KG1 (cell line): ENCODE measurements at places on chromosomes 6 and 20.
A peak's percentile ranks its signal among the peaks of the same experiment; 100 is the strongest.

DNA sequence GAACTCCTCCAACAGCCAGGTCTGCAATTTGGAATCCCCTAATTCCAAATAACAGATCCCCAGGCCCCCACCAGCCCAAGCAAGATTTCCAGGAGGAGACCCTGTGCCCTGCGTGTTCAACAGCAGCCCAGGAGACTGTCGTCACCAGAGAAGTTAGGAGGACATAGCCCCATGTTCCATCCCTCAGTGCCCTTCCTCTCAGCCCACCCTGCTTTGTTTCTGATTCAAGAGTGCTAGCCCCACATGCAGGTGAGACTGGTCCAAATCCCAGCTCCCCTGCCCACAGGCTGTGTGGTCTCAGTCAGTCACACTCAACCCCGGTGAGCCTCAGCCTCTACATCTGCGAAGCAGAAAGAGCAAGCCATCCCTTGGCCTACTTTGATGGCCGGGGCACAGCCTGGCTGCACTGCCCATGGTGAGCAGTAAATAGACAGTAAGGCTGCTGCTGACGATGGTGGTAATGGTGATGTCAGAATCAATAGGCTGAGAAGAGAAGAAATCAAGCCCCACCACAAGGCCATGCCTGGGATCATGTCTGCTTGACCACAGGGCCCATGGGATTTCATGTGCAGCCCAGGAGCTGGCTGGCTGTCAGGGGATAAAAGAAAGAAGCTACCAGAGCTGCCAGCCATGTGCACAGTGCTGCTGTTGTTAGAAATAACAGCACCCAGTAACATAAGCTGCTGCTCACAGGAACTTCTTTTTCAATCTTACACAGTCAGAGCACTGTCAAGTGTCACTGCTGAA, 51.5 kb upstream of the NXT1 start:
- DNase-seq, result no peak

DNA sequence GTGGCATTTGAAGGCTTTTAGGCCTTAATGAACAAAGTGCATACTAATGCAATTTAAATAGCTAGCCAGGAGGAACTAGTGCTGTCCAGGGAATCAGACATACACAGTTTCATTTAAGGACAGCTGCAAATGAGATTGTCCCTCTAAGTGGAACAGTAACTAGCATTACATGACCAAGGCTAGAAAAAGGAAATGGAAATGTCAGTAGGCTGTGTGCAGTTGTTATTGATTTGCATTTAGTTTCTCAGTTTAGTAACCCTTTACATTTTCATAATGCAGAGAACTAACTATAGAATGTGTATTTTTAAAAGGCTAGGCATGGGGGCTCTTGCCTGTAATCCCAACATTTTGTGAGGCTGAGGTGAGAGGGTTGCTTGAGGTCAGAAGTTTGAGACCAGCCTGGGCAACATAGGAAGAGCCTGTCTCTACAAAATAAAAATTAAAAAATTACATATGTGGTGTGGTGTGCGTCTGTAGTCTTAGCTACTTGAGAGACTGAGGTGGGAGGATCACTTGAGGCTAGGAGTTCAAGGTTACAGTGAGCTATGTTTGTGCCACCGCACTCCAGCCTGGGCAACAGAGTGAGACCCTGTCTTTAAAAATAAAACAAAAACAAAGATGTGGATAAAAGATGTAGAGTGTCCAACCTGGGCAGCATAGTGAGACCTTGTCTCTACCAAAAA, 468.0 kb downstream of the UTRN start:
- no peak for DNase-seq

DNA sequence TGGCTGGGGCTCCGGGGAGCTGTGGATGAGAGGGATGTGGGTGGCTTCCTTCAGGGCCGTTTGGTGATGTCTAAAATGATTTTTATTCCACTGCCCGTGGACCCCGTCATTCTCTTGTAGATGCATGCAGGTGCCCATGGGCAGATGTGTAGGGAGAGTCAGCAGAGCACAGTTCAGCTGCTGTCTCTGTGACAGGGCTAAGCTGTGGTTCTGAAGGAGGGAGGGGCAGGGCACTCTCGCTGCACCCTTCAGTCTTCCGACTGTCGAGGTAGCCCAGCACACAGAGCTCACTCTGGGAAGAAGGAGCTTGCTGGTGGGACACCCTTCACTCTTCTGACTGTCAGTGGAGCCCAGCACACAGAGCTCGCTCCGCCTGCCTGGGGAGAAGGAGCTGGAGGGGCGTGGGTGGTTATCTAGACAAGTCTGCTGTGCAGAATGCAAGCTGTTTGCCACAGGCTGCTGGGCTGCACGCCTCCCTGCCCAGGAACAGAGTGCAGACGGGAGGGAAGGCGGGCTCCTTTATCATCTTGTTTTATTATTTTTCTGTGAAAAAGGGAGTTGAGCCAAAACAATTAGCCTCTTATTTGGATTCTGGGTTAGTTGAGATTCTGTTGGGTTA, 28.4 kb upstream of the ADRM1 start:
- no peak for DNase-seq

DNA sequence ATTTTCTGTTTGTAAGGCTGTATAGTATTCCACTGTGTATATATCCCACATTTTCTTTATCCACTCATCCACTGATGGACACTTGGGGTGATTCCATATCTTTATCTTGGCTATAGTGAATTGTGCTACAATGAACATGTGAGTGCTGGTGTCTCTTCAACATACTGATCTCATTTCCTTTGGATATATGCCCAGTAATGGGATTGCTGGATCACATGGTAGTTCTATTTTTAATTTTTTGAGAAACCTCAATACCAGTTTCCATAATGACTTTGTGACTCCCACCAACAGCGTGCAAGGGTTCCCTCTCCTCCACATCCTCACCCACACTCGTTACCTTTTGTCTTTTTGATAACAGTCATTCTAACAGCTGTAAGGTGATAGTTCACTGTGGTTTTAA, 166.0 kb downstream of the ARHGAP18 start:
- no peak for DNase-seq

DNA sequence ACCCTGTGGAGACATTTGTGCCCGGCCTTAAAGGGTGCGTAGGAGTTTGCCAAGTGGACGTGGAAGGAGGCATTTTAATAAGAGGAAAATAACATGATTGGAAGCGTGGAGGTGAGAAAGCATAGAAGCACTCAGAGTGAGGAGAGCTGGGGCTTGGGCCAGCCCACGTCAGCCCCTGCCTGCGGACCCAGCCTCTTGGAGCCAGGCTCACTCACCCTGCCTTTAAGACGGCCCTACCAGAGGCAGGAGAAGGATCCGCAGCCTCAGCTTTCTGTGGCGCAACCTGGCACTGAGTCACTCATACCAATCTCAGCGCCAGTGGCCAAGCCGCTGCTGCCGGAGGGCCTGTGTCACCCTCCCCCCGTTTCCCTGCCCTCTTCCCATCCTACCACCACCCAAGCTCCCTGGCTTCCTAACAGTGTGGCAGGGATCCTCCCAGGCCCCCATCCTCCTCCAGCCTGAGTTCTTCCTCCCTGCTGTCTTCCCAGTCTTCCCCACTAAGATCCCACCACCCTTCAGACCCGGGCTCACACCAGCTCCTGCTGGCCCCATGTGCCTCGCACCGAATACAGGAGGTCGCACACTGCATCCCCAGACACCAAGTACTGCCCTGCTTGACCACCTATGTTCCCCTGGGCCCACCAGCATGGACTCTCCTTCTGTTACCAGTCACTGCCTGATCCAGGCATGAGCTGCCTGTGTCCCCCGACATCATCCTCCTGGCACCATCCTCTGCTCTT, 285.2 kb downstream of the UST start:
- DNase-seq, result no peak

GRCh38 chr20:8045946-8046345, 26.4 kb upstream of the TMX4 start:
- DNase-seq, result no peak

DNA sequence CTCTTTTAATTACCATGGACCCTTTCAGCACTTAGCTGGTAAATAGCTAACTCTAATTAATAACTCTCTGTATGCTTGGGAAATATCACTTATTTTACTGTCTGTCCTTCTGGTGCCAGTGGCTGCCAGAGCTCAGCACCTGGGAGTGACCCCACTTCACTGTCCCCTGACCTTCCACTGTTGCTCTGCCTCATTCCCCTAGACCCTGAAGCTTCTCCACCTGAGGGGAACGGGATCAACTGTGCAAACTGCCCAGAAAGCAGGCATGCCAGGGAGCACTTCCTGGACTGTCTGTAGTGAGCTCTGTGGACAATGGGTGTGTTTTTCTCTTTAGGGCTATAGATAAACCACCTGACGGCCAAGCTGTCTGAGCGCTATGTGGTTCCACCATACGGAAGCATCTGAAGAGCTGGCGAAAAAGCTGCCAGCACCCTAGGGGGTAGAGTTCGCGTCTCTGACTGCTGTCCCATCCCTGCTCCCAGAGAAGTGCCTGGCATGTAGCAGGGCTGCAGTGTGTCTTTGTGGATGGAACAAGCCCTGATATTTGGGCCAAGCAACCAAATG, 106.3 kb upstream of the FOXA2 start:
- DNase-seq, result no peak

GRCh38 chr6:154580397-154581135, 70.1 kb upstream of the CNKSR3 start:
- DNase-seq, result no peak

DNA sequence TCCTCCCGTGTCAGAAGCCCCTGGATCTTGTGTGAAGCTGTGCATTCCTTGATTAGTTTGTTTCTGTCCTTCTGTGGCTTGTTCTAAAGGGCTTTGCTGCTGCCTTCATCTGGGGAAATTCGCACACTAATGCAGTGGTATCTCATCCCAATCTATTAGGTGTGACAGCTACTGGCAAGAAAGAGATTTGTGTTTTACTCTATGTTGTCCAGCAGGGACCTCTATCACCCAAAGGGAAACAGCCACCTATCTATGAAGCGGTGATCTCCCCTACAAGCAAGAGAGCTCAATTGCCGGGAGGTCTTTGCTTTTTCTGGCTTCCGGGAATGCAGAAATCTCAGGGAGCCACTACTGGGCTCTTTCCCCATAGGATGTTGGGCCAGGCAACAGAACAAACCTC, 151.8 kb downstream of the NRN1 start:
- no peak for DNase-seq

DNA sequence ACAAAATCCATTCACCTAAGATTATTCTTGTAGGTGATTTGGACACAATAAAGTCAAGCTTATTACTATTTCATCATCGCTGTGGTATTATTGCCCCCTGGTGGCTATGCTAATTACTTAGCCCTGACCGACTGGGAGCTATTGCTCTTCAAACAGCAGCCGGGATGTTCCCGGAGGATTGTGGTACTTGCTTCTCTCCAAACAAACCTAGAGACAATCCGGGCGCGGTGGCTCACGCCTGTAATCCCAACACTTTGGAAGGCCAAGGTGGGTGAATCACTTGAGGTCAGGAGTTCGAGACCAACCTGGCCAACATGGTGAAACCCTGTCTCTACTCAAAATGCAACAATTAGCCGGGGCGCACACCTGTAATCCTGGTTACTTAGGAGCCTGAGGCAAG, 15.4 kb upstream of the STMND1 start:
- no peak for DNase-seq

DNA sequence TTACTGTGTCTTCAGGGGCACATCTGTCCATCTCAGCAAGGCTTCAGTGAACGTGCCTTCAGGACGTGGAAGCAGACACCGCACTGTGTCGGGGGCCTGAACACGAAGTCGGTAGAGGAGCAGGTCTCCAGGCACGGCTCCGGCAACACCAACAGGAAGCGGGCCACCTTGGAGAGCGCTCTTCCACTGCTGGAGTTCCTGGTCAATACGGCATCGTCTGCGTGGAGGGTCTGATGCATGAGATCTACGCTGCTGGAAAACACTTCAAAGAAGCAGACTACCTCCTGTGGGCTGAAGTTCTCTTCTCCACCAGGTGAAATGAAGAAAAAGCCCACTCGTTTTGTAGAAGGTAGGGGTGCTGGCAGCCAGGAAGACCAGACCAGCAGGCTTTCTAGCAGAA, 69.3 kb upstream of the SLCO4A1 start:
- no peak for DNase-seq

DNA sequence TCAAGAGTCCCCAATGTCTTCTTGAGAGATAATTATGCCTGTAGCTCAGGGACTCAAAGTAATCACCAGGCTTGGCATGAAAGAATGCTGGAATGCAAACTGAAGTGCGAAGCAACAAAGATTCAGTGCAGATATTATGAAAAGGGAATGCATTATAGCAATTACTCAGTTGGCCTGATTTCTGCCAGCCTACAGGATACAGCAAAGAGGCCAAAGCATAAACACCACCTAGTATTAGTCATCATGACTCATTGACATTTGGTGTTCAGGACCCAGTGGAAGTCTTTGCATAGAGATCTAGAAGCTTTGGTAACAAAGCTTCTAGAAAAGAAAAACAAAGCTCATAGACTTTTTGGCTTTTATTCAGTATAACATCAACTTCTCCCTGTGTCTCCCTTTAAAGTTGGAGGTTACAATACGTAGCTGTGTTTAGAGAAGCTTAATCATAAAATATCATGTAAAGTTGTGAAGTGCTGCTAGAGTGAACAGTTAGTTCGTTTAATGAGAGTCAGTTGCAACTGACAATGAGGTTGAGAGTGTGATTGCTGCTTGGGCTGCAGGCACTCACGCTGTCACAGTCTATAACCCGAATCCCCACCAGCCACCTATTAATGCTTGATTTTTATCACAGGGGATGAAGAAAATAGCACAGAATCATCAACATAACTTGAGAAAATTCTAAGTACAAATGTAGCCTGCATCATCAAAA, 932.7 kb downstream of the TFAP2A start:
- DNase-seq, result no peak

GRCh38 chr6:70551566-70551965, 15.2 kb upstream of the SDHAF4 start:
- no peak for DNase-seq

DNA sequence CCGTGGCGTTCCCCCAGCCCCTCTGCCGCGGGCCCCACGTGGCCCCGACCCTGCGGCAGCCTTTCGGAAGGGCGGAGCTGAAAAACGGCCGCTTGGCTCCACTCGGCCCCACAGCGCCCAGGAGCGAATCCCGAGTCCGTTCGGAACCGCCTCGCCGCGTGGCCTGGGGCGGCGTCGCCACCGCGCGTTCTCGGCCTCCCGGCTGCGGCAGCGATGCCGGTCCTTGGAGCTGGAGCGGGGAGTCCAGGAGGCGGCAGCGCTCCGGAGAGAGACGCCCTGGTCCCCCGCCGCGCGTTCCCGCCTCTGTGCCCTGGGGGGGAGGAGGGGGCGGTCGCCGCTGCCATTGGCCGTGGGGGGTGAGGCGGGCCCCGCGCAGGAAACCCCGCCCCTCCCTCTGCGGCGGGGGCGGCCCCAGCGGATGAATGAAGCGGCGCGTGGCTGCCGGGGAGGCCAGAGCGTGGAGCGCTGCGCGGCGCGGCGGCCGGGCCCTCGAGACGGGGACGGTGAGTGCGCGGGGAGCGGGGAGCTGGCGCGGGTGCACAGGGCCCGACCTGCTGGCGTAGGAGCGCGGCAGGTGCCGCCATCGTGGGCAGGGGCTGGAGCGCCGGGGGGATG, at the start of gene SLCO4A1:
Gene SLCO4A1, plus strand, starts transcription at position 453 of the 615 bp plus-strand sequence. CDS start 13,952 bp downstream, outside the sequence.
- DNase-seq, result peak; percentile 81

- no peak for DNase-seq
Measured at GRCh38 chr6:43914272-43915147, 144.5 kb downstream of the VEGFA start.
